ENCODE measurements at places on chromosomes 7 and 10.
A peak's percentile ranks its signal among the peaks of the same experiment; 100 is the strongest.

DNA sequence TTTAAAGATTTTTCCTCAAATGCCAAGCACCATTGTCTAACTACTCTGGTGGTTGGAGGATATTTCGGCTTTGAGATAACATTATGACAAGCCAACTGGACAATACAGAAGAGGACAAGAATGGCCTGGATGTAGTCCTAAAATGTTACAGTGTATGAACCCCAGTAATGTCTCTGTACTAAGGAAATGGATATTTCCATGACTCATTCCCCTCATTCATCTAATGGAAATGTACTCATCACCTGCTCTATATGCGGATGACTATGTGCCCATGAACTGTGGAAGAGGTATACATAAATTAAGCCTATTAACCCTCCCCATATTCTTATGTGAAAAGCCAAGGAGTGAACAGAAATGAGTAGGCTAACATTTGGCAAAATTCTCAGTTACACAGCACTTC is 207.9 kb downstream of the CACNA2D1 start:
- peak; percentile 53 for DNase-seq

DNA sequence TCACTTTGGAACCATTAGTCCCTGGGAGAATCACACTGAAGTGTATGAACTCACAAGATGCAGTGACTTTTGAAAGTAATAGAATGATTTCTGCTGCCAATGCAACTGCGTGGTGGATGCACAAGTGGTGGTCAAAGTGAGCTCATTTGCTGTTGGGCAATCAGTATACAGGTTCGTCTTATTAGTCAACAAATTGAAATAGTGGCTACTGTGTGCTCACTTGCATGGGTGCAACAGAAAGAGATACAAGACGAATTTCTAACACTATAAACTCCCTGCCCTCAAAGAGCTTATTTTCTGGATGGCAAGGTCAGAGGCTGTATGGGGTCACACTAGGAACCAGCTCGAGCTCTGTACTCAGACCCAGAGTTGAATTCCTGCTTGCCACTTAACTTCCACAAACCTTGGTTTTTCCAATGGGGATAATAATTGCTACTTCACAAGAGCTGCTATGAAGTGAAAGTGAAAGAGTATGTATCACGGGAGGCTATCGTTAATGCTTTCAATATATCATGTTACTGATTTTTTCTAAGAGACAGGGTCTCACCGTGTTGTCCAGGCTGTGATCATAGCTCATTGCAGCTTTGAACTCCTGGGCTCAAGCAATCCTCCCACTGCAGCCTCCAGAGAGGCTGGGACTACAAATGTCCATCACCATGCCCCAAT is 8.3 kb upstream of the BCL7B start:
- peak; percentile 43 for DNase-seq

GRCh38 chr10:110980807-110981206 is 61.4 kb downstream of the SHOC2 start:
- DNase-seq: no peak

DNA sequence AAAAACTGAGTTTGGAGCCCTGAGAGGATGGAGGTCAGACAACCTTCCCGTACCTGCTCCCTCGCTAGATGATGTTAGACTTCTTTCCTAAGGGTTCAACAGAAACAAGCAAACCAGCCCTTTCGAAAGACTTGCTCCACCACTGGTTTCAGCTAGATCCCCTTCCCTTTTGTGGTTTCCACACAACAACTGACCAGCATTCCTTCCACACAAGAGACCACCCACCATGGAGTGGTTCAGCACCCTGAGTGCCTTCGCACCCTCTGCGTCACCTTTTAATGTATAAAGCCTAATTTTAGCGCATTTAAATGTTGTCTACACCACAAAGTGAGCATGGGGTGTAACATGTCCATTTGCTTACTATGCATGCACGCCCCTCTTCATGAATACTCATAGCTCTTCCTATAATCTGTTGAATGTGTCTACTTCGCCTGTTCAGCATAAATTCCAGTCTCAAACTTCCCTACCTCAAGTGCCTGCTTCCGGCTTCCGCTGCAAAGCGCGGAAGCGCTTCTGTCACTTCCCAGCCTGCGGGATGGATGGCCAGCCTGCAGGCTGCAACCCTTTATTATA is 69.0 kb downstream of the TACC2 start:
- no peak for DNase-seq

GRCh38 chr10:26860102-26860442 is 686 bp downstream of the ABI1 start:
- DNase-seq: peak; percentile 83

DNA sequence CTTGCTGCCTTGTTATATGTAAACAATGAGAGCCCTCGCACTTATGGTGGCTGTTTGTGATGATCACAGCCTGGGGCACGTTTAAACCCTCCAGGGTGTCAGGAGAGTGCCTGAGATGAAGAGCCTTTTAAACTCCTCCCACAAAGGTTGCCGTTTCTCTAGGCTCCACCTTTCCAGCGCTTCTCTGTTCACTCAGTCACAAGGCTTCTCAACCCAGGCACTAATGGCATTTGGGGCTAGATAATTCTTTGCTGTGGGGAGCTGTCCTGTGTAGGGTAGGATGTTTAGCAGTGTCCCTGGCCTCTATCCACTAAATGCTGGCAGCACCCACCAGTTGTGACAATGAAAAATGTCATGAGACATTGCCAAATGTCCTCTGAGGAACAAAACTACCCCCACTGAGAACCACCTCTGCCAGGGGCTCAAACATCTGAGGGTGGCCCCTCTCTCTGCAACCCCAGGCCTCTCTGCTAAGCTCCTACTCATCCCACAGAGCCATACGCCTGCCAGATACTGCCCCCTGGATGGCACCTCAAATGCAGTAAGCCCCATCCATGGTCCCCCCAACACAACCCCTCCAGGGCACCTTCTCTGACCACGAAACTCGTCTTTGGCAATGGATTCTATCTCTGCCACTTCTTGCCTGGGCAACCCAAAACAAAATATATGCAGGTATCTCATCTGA is 144.3 kb upstream of the ZMIZ1 start:
- DNase-seq: no peak

- DNase-seq: peak; percentile 84
These were observed 80.5 kb upstream of the PRKG1 start for GRCh38 chr10:50993771-50994251.

DNA sequence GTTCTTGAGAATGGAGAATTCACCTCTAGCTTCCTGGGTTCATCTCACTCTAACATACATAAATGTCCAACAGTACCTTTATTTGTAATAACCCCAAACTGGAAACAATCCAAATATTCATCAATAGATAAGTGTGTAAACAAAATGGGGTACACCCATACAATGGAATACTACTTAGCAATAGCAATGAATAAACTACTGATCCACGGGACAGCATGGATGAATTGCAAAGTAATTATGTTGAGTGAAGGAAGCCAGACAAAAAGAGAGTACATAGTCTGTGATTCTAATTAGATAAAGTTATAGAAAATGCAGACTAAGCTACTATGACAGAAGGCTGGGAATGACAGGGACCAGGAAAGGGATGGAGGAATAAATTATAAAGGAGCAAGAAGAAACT is 391.3 kb downstream of the CCSER2 start:
- no peak for DNase-seq

DNA sequence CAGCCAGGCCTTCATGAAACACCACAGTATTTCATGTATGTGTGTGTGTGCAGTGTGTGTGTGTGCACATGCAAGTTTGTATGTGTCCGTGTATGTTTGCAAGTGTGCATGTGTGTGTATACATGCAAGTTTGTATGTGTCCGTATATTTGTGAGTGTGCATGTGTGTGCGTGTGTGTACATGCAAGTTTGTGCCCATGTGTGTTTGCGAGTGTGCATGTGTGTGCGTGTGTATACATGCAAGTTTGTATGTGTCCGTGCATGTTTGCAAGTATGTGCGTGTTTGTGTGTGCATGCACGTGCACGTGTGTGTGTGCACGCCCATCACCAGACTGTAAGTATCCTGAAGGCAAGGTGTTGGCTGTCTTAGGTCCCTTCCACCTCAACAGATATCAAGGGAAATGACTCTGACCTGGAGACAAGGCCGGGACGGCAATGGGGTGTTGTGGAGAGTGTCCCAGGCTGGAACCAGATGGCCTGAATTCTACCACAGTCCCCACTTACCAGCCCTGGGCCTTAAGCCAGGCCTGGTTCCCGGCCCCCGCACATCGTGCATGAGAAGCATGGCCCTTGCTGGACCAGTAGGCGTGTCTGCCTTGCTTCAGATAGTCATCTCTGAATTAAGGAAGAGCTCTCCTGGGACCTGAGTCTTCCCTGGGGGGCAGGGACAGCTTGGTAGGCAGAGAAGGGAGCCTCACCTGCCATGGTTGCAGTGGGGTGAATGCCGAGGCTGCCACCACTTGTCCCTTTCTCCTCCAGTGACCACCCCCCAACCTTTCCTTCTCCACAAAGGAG is 140.0 kb downstream of the GRK5 start:
- DNase-seq: no peak

DNA sequence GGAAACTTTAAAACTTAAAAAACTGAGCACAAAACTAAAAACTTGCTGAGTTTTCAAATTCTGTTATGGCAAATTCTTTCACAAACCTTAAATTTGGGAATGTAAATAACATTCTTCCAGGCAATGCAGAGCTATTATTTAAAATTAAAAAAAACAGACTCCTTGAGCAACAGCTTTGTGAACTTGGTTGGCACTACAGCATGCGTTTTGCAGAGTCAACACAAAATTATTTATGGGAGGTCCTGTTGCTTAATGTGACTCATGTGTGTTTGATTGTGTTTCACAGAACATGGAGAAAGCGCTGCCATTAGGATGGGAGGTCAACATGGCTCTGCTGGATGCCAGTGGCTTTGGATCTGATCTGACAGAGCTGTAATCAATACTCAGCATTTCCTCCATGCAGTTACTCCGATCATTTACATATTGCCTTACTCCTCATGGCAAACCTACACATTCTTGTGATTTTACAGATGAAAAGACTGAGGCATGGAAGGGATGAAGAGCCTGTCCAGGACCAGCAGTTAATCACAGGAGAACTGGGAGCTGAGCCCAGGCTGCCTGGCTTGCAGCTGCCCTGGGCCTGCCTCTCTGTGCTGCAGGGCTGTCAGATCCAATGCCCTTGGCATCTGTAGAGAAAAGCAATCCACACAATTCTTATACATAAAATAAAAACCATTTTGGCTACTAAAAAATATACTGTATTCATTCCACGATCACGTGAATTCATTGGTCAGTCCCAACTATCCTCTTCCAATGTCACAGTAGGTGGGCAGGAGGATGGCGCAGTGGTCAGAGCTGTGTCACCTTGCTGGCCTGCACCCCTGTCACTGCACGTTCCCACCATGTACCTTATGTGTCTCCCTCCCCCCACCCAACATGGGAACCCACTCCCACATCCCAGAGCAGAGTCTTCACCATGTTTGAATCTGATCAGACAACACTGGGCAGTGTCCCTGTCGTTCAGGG is 200.9 kb downstream of the CXCL12 start:
- peak; percentile 77 for DNase-seq

DNA sequence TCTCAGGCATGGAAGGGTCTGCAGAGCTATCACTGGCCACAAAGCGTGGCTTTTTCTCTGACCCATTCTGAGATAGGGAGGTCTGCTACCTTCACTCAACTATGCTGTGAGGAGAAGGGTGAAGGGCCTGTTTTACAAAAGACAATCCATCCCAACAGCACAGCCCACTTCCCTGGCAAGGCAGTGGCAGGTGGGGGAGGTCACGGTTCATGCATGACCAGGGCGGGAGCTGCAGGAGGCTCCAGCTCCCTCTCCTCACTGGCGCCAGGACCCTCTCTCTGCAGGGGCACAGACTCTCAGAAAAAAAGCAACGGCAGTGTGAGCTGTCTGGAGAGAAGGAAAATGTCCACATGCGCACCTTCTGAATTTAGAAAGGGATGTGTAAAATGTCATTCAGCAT is 28.5 kb downstream of the GRB10 start:
- DNase-seq: no peak

- peak; percentile 85 for DNase-seq
These were observed 77.9 kb downstream of the PCGF5 start for GRCh38 chr10:91298224-91298871.

GRCh38 chr10:47383261-47384147 is 589 bp downstream of the ZNF488 start:
- no peak for DNase-seq

DNA sequence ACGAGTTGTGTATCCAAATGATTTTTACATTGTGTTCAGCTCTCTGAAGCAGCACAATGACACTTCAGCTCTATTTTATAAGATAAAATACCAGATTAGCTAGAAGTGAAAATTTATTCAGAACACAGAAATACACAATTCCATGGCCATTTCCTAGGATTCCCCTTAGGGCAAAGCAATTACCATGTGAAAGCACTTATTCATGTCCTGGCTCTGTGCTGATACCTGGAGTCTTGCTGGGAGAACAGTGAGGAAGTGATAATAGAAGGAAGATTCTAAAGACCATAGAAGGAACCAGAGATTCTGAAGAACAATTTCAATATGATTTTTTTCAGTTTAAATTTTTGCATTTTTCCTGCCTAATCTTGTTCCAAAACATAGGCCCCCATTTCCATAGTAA is 657.4 kb upstream of the ZWINT start:
- no peak for DNase-seq

DNA sequence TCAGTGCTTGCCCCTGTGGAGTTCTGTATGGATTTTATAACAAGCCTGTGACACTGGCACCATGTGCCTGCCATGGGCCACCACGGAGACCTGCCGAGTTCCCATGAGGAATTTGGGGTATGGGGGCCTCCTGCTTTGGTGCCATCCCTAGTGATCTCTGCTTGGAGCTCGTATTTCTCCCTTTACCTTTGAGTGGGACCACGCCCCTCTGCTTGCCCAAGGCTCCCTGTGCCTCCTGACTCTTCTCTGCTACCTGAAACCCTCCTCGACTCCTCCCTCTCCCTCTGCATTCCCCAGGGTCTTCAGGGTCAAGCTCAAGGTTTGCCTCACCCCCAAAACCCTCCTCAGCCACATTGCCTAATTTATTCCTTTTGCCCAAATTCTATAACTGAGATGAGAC is 225.0 kb downstream of the BUB3 start:
- no peak for DNase-seq

- DNase-seq: no peak
These were observed 140.9 kb downstream of the TFEC start for GRCh38 chr7:115889669-115889984.

DNA sequence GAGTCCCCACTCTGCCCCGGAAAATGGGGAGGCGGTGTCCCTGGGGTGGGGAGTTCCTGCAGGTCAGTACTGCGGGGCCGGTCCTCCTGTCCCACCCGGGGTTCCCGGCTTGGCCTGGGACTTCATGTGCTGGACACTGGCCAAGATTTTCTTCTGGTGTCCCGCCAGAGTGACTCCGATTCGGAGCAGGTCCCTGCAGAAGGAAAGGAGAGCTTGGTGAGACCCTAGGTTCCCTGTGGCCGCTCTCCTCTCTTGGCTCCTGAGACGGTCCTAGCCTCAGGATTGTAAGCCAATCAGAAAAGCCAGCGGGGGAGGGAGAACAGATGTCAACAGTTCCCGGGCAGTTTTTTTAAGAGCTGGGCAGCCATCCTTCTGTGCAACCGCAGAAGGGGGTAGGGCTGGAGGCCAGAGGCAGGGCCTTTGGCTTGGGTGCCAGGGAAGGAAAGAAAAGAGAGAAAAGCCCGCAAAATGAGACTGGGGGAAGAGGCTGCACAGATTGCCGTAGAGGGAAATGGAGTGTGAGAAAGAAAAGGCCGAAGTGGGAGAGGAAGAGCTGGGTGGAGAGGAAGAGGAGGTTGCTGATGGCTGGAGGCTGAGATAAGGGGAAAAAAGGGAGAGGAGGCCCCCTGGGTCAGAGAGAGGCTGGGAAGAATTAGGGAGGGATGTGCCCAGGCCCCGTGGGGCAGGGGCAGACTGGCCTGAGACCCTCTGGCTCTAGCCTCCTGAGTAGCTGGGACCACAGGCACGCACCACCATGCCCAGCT is 23.7 kb downstream of the EPHB4 start:
- DNase-seq: peak; percentile 94

Data from GM23248 (cell line).